Stimulated activated CD8-positive, alpha-beta memory T cell treated with anti-CD3 and anti-CD28 coated beads, Interleukin-15, amount 100 ng/mL, for 4 hours (primary cell): ENCODE measurements at places on chromosomes 3 and 15.

DNA sequence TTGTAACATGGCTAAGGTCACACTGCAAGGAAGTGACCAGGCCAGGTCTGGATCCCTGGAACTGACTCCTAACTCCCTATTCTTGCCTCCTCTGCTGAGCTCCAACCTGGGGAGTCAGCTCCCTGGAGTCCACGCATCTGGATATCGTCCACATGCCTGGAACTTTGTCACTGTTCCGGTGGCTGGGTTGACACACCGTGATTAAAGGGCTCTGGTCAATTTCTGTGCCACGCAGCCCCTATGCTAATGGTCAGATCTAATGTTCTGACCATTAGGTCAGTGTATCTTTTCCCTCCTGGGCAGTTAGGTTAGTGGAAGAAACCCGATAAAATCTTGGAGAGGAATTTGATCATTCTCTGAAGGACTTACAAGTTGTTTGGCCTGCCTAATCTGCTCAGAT, 1.6 kb upstream of the TPM1 start:
- DNase-seq: no peak

- DNase-seq: no peak
These were observed 372.3 kb upstream of the IL12A start for GRCh38 chr3:159616234-159616825.

- DNase-seq: no peak
These were observed 2.2 kb downstream of the SATB1 start for GRCh38 chr3:18422972-18423371.

GRCh38 chr3:146566138-146566537, 21.7 kb upstream of the PLSCR1 start:
- DNase-seq: no peak

GRCh38 chr3:38003371-38003816, 12.8 kb downstream of the VILL start:
- DNase-seq: no peak

GRCh38 chr15:39180483-39180933, 400.4 kb upstream of the THBS1 start:
- DNase-seq: no peak

- DNase-seq: no peak
These were observed 31.3 kb downstream of the RPN1 start for GRCh38 chr3:128619146-128619890.

- no peak for DNase-seq
These were observed 218.4 kb upstream of the TLE3 start for GRCh38 chr15:70316059-70316600.

DNA sequence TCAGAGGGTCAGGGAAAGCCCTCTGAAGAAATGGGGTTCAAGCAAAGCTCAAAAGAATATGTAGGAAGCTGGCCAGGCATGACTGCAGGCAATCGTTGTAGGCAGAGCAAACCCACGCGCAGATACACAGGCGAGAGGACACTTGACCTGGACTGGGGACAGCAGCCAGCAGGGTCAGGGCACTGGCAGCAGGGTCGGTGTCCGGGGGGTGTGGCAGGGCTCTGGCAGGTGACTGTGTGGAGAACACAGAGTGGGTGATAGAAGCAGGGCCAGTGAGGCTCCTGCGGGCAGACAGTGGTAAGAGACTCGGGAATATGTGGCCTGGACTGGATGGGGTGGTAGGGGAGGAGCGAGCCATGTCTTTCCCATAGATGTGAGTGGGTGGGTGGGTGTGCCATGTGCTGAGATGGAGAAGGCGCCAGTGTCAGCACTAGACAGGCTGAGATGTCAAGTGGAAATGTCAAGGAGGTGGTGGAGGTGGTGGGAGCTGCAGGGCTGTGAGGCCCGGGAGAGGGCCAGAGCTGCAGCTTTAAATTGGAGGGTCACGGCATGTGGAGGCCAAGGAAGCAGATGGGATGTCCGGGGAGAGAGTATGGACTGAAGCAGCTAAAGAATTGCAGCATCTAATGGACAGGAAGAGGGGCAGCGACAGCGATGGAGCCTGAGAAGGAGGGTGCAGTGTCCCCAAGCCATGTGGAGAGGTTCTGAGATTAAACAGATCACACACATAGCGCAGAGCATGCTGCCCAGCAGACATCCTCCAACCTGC, 13.4 kb downstream of the TMEM43 start:
- no peak for DNase-seq

GRCh38 chr15:99427668-99428361, 138.0 kb upstream of the MEF2A start:
- no peak for DNase-seq

DNA sequence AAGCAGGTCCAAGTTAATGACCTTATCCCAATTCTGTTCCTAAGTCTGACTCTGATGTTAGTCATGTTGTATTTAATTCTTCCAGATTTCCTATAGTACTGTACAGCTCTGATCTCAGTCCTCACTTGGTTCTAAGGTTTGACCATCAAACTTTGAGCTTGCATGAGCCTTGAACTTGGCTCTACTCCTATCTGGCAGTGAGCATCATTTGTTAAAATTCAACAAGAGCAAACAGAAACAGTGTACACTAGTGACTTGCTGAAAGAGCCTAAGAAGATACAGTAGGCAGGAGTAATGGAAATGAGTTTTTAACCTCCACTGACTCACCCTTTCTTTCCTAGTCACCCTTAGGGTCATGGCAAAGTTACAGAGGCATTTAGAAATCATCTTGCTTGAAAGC, 451.1 kb upstream of the TPRG1 start:
- no peak for DNase-seq

GRCh38 chr3:43468133-43468532, 153.7 kb downstream of the ANO10 start:
- DNase-seq: no peak

GRCh38 chr3:121723485-121723884, 26.1 kb downstream of the GOLGB1 start:
- DNase-seq: no peak

GRCh38 chr3:48398701-48399386, 26.8 kb downstream of the FBXW12 start:
- no peak for DNase-seq
